Progenitor cell of endocrine pancreas (in vitro differentiated cells): ENCODE measurements at places on chromosomes 4 and X.

DNA sequence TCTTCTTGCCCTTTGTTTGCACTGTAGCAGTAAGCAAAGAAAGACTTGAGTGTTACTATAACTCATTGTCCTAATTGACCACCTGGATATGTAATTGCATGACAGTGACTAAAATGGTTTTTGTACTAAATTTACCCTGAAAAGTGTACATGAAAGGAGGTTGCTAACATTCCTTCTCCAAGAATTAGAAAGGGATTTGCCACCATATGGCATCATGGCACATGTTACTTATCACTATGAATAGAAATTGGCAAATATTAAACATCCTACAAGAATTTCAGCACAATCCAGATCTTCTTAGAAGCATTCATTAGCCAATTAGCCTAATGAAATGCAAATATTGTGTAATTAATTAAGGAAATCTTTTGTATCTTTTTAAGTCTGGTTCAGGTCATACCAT is 834.2 kb downstream of the STPG2 start:
- no peak for DNase-seq

DNA sequence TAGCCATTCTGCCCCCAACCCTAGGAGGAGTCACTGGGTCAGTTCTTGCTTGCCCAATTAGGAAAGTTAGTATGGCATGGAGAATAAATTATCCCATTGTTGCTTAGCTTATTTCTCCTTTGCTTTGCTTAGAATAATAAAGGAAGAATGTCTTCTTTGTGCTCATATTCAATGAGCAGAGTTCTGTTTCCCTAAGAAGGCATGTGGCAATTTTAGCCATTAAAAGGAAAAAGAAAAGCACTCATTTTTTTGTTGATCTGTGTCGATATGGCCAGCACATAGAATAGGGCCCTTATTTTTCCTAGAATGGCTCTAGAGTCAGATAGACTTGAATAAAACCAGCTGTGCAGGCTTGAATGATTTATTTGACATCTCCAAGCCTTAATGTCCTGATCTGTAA is 166.4 kb upstream of the PPARGC1A start:
- DNase-seq = no peak

DNA sequence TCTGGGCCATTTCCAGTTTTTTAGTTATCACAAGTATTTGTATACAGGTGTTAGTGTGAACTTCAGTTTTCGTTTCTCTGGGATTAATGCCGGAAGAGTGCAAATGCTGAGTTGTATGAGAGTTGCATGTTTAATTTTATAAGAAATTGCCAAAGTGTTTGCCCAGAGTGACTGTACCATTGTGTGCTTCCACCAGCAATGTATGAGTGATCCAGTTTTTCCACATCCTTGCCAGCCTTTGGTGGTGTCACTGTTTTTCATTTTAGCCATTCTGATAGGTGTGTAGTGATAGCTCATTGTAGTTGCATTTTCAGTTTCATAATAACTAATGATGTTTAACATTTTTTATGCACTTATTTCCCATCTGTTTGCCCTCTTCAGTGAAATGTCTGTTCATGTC is 18.4 kb downstream of the PLS3 start:
- DNase-seq = no peak

- DNase-seq = no peak
Measured at GRCh38 chrX:54452920-54453319, 12.7 kb downstream of the TSR2 start.

DNA sequence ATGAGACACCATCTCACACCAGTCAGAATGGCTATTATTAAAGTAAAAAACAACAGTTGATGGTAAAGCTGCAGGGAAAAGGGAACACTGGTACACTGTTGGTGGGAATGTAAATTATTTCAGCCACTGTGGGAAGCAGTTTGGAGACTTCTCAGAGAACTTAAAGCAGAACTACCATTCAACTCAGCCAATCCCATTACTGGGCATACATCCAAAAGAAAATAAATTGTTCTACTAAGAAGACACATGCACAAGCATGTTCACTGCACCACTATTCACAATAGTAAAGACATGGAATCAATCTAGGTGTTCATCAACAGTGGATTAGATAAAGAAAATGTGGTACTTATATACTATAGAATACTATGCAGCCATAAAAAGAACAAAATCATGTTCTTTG is 135.0 kb downstream of the REELD1 start:
- no peak for DNase-seq

DNA sequence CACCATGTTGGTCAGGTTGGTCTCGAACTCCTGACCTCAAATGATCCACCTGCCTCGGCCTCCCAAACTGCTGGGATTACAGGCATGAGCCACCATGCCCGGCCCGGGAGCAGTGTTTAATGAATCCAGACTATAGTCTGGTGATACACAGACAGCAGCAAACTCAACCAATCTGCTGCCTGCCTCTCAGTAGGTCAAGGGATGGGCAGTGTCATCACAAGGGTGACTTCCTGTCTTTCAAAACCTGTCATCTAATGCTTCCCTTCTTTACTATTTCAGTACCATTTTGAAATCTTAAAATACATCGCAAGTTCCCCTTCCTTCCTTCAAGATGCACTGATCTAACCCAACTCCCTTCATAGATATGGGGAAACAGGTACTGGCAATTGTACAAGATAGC is 8.4 kb downstream of the RPL39 start:
- DNase-seq = no peak

- no peak for DNase-seq
Measured at GRCh38 chrX:3428792-3429191, 82.3 kb upstream of the MXRA5 start.

DNA sequence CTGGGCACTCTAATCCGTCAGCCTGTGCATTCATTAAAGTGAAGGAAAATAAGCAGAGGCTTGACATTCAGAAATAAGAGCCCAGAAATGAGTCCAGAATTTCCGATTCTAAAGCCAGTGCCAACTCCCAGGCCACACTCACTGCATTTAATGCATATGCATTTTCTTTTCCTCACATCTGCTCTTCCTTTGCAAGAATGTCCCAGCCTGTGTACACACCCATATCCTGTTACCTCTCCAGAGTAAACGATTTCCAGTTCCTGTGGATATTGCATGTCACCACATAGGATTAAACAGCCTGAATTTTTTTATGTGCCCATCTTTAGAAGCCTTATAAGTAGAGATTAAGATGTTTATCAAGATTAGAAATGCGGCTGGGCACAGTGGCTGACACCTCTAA is 27.5 kb downstream of the ARX start:
- DNase-seq = no peak

- DNase-seq = no peak
Measured at GRCh38 chr4:108399610-108400265, 220.6 kb upstream of the RPL34 start.

DNA sequence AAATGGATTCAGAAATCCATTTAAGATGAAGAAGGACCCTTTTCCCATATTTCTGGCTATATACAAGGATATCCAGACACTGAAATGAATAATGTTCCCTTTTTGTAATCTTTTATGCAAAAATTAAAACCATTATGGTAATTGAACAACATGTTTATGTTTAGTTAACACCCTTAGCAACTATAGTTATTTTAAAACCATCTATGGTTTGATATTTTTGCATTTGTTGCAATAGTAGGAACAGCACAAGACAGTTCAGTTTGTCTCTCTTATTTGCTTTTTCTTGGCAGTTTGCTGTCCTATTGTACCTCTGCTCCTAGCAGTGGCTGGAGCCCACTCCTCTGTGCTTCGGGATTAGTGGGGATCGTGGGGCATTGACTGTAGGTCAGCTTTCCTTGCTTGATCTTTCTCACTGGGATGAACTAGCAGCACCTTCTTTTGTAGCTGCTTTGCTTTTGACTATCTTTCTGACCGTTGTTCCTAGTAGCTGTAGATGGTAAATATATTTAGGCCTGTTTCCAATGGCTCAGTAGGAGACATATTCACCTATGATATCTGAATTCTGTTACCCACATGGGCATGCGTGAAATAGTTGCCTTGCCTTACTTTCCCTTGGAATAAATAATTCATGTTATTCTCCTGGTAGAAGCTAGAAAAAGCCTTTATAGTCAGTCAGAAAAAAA is 12.8 kb downstream of the HTT start:
- no peak for DNase-seq
